ENCODE measurements at places on chromosomes 2 and 18.

- DNase-seq: no peak
Measured at GRCh38 chr2:73063909-73064875, 7.3 kb downstream of the SFXN5 start.

- DNase-seq: peak; percentile 49
Measured at GRCh38 chr2:72883356-72883962, 3.7 kb upstream of the SPR start.

GRCh38 chr2:235639885-235640284, 146.0 kb downstream of the AGAP1 start:
- no peak for DNase-seq

- DNase-seq: no peak
Measured at GRCh38 chr2:15510131-15510530, 51.0 kb downstream of the NBAS start.

DNA sequence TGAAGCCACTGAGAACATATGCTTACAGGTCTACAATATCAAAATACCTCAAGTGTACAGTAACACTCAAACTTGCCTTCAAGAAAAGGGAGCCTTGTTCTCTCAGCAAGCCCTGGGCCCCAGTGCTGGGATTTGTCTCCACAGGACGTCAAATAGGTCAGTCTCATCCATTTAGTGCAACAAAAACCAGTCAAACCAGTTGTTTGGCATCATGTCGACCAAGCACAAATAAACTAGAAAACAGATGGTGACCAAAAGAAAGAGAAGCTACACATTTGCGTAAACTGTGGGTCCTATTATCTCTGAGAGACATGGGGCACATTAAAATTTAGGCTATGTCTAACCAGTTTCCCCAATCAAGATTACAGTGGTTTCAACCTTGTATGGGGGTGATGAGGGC, 182.6 kb upstream of the PKDCC start:
- DNase-seq: no peak

DNA sequence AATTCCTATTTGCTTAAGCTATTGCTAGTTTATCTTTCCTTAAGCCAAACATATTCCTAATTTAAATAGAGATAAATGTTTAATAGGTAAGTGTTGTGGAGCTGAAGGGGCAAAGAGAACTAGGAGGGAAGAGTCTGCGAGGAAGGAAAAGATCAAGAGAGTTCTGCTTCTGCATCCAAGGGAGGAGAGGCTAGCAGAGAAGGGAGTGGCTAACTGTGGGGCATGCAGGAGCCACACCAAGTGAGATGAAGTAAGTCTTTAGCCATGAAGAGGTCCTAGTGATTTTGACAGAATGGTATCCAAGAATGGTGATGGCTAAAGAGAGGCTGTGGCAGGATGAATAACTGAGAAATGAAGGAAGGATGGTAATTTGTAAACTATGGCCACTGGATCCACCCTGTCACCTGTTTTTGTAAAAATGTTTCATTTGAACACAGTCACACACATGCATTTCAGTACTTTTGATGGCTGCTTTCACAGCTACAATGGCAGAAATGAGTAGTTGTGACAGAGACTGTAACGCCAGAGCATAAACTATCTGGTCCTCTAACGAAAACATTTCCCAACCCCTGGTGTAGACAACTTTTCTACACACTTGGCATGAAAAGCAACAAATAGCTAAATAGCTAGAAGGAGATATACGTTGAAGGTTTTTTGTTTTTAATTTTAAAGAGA, 15.6 kb downstream of the TPGS2 start:
- DNase-seq: no peak

DNA sequence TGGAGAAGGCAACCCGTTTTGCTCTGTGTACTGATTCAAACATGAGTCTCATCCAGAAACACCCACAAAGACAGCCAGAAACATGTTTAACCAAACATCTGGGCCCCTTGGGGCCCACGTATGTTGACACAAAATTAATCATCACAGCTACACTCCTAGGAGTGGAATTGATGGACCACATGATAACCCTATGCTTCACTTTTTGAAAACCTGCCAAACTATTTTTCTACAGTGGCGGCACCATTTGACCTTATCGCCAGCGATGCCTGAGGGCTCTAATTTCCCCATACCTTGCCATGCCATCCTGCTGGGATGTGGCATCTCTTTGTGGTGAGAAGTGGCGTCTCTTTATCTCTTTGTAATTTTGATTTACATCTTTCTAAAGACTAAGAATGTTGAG, 38.5 kb downstream of the PSMG2 start:
- DNase-seq: no peak

DNA sequence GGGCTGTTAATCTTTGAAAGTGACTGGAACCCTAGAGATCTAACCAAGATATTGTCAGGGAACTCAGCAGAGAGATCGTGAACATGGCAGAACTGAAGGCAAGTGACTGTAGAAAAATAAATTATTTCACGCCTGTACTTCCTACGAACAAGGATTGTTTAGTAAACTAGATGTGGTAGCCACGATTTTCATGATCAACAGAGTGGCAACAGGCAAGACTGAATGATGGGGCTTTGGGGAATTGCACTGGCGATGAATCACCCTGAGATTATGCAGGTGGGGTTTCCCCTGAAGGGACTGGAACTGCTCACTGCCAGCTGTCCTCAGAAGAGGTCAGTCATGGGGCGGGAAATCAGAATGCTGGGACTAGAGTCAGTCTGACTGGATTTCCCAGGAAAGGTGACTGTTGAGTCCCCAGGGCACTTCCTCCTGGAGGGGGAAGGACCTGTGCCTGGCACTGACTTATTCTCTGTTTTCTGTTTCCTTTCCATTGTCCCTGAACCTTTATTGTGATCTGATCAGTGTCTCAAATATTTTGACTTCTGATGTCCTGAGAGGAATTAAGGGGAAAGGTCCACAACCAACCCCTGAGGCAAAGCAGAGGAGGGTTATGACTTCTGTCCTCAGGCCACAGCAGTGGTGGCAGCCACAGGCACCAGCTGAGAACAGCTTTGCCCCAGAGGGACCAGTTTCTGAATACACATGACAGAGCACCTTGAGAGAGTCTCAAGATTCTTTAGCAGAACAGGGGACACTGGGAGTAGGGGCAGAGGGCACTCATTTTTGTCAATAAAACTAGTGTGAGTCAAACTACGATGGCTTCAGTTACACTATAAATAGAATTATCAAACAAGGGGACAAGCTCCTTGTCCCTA, 70.0 kb downstream of the NAB1 start:
- DNase-seq: no peak

DNA sequence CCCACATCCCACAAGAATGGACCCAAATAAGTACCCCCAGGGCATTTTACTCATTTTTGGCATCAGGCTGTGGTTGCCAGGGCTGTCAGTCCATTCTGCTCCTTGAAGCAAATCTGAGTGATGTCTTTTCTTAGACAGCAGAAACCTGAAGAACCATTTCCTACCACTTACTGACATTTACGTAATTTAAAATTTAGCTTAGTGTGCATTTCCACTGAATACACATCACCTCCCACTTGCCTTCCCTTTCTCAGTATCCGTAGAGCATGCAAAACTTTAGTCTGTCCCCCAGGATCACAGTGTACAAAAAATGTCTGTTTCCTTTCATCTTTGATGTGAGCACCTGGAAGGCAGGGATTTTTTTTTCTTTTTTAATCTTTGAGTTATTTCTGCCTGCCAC, 130.3 kb downstream of the XIRP2 start:
- no peak for DNase-seq

DNA sequence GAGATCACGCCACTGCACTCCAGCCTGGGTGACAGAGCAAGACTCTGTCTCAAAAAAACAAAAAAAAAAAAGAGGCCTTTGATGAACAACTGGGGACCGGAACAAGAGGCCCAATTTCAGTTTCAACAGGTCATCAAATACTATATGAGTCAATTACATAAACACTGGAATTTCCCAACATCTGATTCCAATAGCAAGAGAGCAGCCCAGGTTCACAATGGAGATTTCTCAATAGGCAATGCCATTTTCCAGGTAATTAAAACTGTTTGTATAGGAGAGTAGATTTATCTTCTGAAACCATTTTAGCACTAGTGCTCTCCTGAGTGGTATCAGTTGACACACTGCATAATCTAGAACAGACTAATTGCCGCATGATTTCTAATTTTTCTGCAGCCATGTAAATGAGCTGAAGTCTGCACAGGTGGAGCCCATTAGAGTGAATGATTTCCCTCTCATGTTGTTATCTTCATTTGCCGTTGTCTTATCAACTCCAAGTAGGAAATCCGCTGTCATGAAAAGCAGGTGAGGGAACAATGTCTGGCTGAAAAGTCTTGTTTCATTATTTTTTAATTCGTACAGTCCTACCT, 264.1 kb upstream of the MEIS1 start:
- DNase-seq: no peak

- DNase-seq: no peak
Measured at GRCh38 chr2:120204417-120204816, 18.8 kb downstream of the TMEM185B start.

All from ovary (tissue), 10 donors.